Fibroblast of lung (primary cell): ENCODE measurements at places on chromosomes 5 and 9. TPM values are rescaled to one million over a fixed set of nuclear protein-coding genes. Genes with fewer than 3 reads are reported as not detected.

PLAC8L1 gene
- total RNA-seq, result not detected in 2 replicates

TAF11L4 gene
- total RNA-seq, result not detected in 2 replicates

MARCHF3 gene
- total RNA-seq, result 8.7 and 11.6 TPM in 2 replicates

EIF4E1B gene
- not detected in 2 replicates for total RNA-seq

NR6A1 gene
- 0.26 and 0.50 TPM in 2 replicates for total RNA-seq

MRPL50 gene
- total RNA-seq, result 12.2 and 14.6 TPM in 2 replicates

PCDHGC5 gene
- total RNA-seq, result 1.3 and 2.6 TPM in 2 replicates

GRCh38 chr5:134098690-134099089, 15.8 kb upstream of the TCF7 start:
- no peak for DNase-seq

- DNase-seq, result no peak
These were observed 79.0 kb downstream of the PAPPA start for GRCh38 chr9:116232424-116233159.

DNA sequence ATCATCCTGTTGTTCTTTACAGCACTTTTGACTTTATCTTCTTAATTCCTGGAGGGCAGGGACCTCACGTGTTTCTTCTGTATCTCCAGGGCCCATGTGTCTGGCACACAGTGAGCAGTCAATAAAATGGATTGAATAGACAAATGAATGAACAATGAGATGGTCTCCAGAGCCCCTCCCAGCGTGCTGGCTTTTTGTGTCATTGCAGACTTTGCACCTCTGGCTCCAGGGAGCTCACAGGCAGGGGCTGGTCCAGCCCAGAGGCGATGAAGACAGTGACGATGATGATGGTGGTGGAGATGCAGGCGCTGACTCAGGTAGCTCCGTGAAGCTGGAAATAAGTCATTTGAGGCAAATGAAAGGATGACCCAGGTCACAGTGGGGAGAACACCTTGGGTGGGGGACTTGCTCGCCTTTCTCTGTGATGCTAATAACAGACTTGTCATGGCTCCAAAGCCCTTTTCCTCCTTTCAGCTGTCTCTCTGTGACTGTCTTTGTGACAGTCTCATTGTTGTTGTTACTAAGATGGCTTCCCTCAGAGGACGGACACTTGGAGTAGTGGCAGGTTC, 30.4 kb upstream of the FABP6 start:
- DNase-seq, result no peak

- DNase-seq, result no peak
These were observed 651 bp downstream of the TRIM23 start for GRCh38 chr5:65623482-65623881.

- DNase-seq, result peak; percentile 67
These were observed 82.3 kb downstream of the CRB2 start for GRCh38 chr9:123438321-123438720.

GRCh38 chr9:26264709-26265601, 586.7 kb upstream of the TUSC1 start:
- peak; percentile 38 for DNase-seq

- DNase-seq, result no peak
These were observed 11.4 kb upstream of the PTGDS start for GRCh38 chr9:136965771-136966484.

- DNase-seq, result no peak
These were observed 85.6 kb downstream of the GADD45G start for GRCh38 chr9:89690334-89690912.

- DNase-seq, result no peak
These were observed 20.0 kb upstream of the GDNF start for GRCh38 chr5:37859805-37860204.

- no peak for DNase-seq
These were observed 303.9 kb upstream of the DAP start for GRCh38 chr5:11064763-11065450.

GRCh38 chr5:163727028-163727427, 221.6 kb downstream of the MAT2B start:
- DNase-seq, result no peak

DNA sequence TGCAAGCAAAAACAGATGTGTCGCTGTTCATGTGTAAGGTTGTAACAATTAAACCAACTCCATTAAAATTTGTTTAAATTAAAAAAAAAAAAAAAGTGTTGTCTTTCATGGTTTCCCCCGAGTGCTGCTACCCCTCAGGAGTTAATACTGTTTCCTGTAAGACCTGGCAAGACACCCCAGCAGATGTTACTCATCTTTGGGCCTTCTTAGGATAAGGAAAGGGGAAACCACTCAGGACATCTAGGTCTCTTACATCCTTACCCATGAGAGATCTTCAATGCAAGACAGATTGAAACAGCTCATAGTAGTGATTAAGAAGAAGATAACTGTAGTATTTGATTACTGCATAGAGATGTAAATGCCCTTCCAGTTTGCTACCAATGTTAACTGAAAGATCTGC, 33.5 kb upstream of the F2R start:
- DNase-seq, result no peak

GRCh38 chr5:135213466-135214239, 179.6 kb upstream of the PITX1 start:
- no peak for DNase-seq
